DMS 273 treated with DMSO at 0.1 percent for 48 hours (cell line): ENCODE measurements at places on chromosomes 16 and 17.

DNA sequence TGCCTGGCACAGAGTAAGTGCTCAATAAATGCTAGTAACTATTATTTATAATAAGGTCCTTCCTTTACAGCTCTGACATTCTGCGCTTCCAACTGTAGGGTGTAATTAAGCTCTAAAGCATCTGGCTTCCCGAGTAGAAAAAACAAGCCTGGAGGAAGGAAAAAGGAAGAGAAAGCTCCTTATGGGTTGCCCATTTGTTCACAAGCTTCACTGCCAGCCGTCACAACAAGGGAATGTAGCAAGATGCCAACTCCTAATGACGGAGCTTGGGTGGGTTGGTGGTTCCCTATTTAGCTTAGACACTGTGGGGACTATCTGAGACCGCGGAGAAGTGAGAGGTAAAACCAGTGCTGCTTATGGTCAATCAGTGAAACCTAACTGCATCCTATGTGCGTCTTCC, 7.3 kb upstream of the RPRML start:
- peak; percentile 98 for DNase-seq

GRCh38 chr17:27762527-27763305, 37.6 kb downstream of the NOS2 start:
- DNase-seq = no peak

GRCh38 chr17:49664706-49665211, 13.1 kb downstream of the SPOP start:
- no peak for DNase-seq

- DNase-seq = no peak
These were observed 71.5 kb downstream of the SEC14L1 start for GRCh38 chr17:77212081-77212832.

GRCh38 chr17:39944393-39944711, 16.8 kb downstream of the LRRC3C start:
- no peak for DNase-seq

DNA sequence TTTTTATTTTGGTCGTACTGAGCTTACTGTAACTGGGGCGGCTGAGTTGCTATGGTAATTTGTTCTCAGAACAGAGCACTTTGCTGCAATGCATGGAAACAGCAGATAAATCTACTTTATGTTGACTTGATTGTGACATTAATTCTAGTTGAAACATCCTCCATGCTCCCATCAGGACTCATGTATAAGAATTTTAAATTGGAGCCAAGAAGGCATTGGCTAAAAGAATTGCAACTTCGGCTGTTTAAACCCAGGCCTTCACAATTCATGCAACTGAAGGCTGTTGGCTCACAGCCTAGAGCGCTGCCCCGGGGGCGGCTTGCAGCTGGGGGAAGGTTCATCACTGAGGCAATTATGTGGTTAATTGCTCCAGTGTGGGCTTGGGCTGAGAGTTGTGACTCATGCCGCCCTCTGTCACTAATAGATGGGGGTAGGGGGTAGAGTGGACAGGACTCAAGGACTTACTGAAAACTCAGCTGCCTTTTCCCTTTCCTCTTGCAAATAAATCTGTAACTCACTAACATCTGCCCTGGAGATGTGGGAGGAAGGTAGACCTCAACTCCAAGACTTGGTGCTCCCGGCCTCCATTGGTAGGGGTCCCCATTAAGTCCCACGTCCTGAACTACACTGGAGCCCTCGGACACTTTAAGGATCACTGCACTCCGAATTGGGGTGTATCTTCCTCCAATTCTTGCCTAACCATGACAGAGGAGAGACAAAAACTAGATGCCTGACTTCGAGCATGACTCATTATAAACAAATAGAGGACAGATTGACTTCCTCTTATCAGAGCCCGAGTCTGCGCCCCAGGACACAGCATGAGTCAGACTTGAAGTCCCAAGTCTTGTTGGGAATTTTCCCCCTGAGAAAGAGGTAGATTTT, 37.5 kb downstream of the ERCC4 start:
- peak; percentile 92 for DNase-seq

GRCh38 chr16:82995924-82996441, 369.2 kb downstream of the CDH13 start:
- no peak for DNase-seq

DNA sequence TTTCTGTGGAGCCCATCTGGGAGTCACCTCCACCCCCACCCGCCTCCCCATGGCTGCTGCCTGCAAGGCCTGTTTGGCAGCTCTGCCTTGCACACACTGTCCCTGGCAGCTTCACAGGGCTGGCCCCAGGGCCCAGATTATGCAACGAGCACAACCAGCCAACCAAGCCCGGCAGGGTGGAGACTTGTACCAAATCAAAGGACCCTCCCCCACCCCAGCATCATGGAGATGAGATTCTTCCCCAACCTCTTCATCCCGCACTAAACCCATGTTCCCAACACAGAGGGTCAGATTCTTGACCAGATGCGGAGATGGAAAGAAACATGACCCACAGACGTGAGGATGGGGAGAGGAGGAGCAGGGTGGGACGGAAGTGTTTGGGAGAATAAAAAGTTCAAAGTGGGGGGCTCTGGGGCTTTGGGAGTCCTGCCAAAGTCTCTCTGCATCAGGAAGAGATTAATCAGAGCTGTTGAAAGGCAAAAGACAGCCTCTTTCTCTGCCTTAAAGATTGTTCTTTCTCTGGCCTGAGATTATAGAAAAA, 3.8 kb downstream of the SMARCD2 start:
- DNase-seq = no peak

GRCh38 chr16:21277045-21277926, 804 bp downstream of the CRYM start:
- DNase-seq = no peak

- DNase-seq = no peak
These were observed 14.5 kb downstream of the RPS6KB1 start for GRCh38 chr17:59907467-59907866.

DNA sequence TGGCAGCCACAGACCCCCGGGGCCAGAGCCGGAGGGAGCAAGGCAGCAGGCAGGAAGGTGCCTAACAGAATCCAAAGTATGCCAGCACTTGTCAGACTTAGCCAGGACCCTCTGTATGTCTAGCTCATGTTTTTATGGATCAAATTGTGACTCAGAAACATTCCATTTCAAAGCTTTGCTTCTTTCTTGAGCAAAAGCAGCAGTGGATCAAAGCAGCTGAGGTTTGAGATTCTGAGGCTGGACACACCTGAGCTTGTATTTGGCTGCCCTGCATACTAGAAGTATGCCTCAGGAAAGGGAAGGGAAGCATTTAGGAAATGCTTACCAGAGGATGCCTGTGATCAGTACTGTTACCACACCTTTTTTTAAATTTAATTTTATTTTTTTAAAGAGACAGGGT, 5.7 kb upstream of the MYO1C start:
- no peak for DNase-seq
